ENCODE measurements at places on chromosomes 16 and 17.
A peak's percentile ranks its signal among the peaks of the same experiment; 100 is the strongest.

DNA sequence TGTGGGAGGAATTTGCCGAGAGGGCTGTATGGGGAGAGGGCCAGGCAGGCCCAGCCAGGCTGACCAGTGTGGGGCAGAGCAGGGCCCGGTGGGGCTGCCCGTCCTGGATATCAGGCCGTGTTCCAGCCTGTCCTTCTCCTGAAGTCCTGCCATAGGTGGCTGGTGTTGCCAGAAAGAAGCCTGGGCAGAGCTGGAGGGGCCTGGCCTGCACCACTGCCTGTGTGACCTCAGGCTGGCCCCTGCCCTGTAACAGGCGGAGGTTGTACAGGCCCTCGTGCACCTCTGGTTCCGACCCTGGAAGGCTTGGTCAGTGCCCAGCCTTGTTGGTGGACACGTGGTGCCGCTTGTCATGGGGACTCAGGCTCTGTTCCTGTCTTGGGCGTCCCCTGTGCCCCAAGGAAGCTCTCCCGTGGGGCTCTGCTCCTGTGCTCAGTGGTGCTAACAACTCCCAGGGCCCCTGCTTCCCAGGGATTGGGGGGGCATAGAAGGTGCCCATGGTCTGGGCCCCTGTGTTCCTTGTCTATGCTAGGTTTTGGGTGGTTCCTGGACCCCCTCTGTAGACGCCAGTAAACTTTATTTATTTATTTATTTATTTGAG, 33.3 kb downstream of the ADCY7 start:
- H3K27ac ChIP-seq, result no peak overlapping the region
- no peak for DNase-seq
- peaks cover 8% of the 10 kb centered on the region for H3K4me1 ChIP-seq
- H3K27me3 ChIP-seq, result no peaks in the 10 kb centered on the region

- no peaks in the 10 kb centered on the region for H3K4me1 ChIP-seq
- peaks cover 20% of the 10 kb centered on the region for H3K27me3 ChIP-seq
- DNase-seq, result no peak
- no peak overlapping the region for H3K4me3 ChIP-seq
- H3K36me3 ChIP-seq, result no peaks in the 10 kb centered on the region
These were observed 236.0 kb downstream of the IRF8 start for GRCh38 chr16:86134802-86135461.

DNA sequence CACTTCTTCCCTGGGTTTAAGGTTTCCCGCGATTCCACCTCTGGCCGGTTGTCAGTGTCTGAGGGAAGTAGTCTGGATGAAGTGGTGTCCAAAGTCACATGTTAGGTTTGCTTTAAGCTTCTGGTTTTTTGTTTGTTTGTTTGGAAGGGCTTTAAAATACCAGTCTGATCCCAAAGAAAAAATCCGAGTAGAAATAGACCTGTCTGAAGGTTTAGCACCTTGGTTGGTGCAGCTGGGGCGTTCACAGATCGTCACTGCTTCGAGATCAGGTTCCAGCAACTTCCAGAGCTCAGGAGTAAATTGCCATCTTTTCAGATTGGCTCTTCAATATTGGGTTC, 567 bp downstream of the TMEM97 start:
- peaks cover 46% of the 10 kb centered on the region for H3K36me3 ChIP-seq
- H3K27me3 ChIP-seq, result peaks cover 8% of the 10 kb centered on the region
- peak overlapping the region; percentile 98 for H3K27ac ChIP-seq

GRCh38 chr16:63157818-63158217, 1121.6 kb upstream of the CDH8 start:
- H3K36me3 ChIP-seq, result no peaks in the 10 kb centered on the region
- H3K27me3 ChIP-seq, result no peaks in the 10 kb centered on the region
- H3K27ac ChIP-seq, result no peak overlapping the region
- no peak for DNase-seq
- no peaks in the 10 kb centered on the region for H3K4me1 ChIP-seq

GRCh38 chr17:53736516-53737240, 86.0 kb upstream of the KIF2B start:
- H3K27me3 ChIP-seq, result no peaks in the 10 kb centered on the region
- H3K27ac ChIP-seq, result no peak overlapping the region
- H3K4me3 ChIP-seq, result no peak overlapping the region
- no peaks in the 10 kb centered on the region for H3K36me3 ChIP-seq
- no peak for DNase-seq

- H3K36me3 ChIP-seq, result no peaks in the 10 kb centered on the region
- peak overlapping the region; percentile 99 for H3K27ac ChIP-seq
- peaks cover 23% of the 10 kb centered on the region for H3K4me1 ChIP-seq
These were observed 5.1 kb downstream of the SNAI3 start for GRCh38 chr16:88681084-88681680.

- no peaks in the 10 kb centered on the region for H3K36me3 ChIP-seq
- DNase-seq, result no peak
- H3K27me3 ChIP-seq, result no peaks in the 10 kb centered on the region
- H3K4me3 ChIP-seq, result no peak overlapping the region
These were observed 195.2 kb upstream of the KIF2B start for GRCh38 chr17:53627511-53627910.

DNA sequence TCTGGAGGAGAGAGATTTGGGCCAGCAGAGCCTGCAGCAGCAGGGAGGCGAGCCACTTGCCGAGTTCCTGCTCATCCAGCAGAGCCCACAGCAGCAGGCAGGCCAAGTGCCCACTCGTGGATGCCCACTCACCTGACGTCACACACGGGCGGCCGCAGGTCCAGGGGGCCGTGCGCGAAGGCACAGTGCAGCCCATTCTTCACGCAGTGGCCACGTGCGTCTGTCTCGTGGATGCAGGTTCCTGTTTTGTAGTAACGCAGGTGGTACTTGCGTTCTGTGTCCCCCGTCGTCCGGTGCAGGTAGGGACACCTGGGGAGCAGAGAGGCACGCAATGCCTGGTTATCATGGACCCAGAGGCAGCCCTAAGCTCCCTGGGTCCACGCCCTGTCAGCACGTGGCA, 11.5 kb downstream of the UNKL start:
- no peak overlapping the region for H3K27ac ChIP-seq
- no peaks in the 10 kb centered on the region for H3K27me3 ChIP-seq
- no peak for DNase-seq
- no peaks in the 10 kb centered on the region for H3K4me1 ChIP-seq
- no peak overlapping the region for H3K4me3 ChIP-seq
- H3K36me3 ChIP-seq, result peaks cover 33% of the 10 kb centered on the region

GRCh38 chr16:88527186-88527936, 42.8 kb upstream of the ZC3H18 start:
- H3K4me1 ChIP-seq, result peaks cover 17% of the 10 kb centered on the region
- DNase-seq, result peak; percentile 40
- H3K27me3 ChIP-seq, result no peaks in the 10 kb centered on the region
- peaks cover 26% of the 10 kb centered on the region for H3K36me3 ChIP-seq
- no peak overlapping the region for H3K27ac ChIP-seq

DNA sequence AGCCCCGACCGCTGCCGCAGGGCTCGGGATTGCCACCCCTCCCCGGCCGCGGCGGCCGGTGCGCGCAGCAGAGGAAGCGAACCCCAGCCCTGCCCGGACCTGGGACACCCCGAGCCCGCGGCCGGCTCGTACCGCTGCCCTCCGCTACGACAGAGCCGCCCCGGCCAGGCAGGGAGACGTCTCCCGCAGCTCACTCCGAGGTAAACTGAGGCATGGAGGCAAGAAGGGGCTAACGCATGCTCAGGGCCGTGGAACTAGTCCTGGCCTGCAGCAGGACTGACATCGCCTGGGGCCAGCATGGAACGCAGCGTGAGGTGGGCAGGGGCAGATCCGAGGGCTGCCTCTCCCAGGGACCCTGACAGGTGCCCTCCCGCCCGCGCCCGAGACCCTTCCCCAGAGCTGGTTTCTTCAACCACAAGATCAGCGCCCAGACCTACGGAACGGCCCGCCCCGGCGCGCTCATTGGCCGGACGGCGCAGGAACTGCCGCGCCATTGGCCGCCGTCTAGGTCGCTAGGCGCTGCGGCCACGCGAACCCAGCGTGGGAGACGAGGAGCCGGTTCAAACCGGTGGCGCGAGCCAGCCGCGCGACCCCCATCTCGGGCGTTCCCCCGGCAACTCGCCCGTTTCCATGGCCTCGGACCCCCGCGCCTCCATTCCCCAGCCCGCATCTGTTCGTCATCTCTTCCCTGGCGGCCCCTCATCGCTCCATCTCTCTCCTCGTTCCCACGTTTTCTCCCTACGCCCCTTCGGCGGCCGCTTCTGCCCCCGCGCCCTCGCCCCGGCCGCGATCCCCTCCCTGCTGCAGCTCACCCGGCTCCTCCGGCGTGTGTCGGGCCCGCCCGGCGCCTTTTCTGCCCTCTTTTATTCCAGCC, at the start of gene SLC43A2:
SLC43A2 (minus strand) TSS at position 853 of the 874 bp plus-strand sequence. CDS start 960 bp downstream, outside the sequence.
- peak within 1 kb of the TSS; percentile 88 for H3K4me3 ChIP-seq
- H3K4me1 ChIP-seq, result peaks cover 71% of the 10 kb centered on the region
- DNase-seq, result peak; percentile 78
- no peaks in the 10 kb centered on the region for H3K27me3 ChIP-seq

DNA sequence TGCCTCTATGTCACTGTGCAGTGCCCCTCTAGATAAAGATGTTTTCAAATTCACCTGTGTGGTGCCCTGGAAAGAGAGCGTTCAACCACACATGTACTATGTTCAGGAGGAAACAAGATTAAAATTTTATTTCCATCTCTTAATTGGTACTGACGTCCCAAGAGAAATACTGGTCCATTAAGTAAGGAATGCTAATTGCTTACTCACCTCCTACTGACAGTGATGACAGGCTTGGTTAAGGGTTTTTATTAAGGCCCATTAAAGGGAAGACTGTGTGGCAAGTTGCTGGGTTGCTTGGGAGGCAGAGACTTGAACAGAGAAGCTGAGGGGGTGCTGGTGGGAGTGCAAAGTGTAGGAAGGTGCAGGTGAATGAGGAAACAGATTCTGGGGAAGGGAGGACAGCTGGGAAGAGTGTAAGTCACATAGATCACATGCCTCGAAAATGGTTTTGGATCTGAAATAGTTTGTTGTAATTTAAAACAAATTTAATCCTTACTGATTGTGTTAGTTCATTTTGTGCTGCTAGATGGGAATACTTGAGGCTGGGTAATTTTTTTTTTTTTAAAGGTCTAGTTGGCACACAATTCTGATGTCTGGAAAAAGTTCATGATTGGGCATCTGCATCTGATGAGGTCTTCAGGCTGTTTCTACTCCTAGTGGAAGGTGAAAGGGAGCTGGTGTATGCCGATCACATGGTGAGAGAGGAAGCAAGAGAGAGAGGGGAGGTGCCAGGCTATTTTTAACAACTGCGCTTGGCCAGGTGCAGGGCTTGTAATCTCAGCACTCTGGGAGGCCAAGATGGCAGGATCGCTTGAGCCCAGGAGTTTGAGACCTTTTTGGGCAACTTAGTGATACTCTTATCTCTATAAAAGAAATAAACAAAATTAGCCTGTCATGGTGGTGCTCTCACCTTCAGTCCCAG, 140.5 kb downstream of the CACNG3 start:
- H3K4me1 ChIP-seq, result peaks cover 6% of the 10 kb centered on the region
- H3K27ac ChIP-seq, result no peak overlapping the region
- no peak for DNase-seq
- H3K36me3 ChIP-seq, result no peaks in the 10 kb centered on the region

DNA sequence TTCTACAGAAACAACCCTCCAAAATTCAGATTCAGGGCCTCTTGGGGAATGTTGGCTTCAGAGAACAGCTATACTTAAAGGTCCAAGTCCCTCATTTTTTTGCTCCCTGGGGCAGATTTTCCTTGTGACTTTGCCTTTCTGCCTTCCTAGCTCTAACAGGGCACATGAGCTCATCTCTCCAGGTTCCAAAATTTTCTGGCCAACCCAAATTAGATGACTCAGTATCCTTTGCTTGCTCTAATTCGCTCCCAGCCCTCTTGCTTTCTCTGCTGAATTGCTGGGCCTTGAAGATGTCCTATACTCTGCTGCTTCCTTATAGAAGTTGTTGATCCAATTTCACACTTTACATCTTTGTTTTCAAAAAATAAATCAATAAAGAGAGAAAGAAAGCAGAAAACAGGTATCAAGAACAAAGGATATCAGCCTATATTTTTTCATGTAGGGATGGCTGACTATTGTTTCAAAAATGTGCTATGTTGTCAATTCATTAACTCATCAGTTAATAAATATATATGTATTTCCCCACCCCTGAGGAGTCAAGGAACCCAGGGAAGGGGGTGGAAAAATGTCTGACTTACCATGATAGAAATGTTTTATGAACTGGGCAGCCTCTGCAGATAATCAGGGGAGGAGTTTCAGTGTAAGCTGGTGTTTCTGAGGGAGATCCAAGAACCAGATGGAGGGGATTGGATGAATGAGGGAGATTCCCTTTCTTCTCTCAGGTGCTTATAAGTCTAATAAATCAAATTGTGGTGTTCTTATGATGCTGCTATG, 1.0 kb upstream of the KRTAP4-2 start:
- peaks cover 42% of the 10 kb centered on the region for H3K4me1 ChIP-seq
- peaks cover under 1% of the 10 kb centered on the region for H3K27me3 ChIP-seq
- no peak overlapping the region for H3K4me3 ChIP-seq
- no peak overlapping the region for H3K27ac ChIP-seq

DNA sequence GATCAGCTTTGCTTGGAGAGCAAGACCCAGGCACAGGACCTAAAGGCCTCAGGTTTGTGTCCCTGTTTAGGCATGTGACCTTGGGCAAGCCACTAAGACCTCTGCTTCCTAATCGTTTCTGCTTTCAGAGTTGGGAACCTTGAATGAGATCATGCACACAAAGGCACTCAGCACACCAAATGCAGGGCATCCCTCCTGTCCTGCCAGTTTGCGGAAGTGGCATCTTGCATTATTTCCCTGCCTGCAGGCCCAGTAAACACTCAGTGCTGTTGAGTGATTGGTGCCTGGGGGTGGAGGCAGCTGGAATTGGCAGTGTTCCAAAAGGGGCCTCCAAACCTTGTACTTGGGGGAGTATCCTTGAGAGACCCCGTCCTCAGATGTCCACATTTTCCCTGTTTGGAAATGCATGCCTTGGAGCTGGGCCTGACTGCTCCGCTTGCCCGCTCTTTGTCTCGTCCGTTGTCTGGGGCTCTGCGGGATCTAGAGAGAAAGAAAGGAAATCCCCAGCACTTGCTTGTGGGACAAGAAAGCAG, 28.7 kb downstream of the MRM1 start:
- H3K36me3 ChIP-seq, result peaks cover 3% of the 10 kb centered on the region
- peaks cover 25% of the 10 kb centered on the region for H3K27me3 ChIP-seq
- no peak for DNase-seq
- H3K27ac ChIP-seq, result no peak overlapping the region
